CD4-positive, alpha-beta T cell treated with Interleukin-6 at 100 ng/mL for 8 hours (primary cell): ENCODE measurements at places on chromosomes 3 and 15.

- DNase-seq: no peak
Observed at GRCh38 chr3:58258392-58259055, 20.9 kb downstream of the ABHD6 start.

- DNase-seq: no peak
Observed at GRCh38 chr3:165056510-165056909, 21.8 kb downstream of the SI start.

DNA sequence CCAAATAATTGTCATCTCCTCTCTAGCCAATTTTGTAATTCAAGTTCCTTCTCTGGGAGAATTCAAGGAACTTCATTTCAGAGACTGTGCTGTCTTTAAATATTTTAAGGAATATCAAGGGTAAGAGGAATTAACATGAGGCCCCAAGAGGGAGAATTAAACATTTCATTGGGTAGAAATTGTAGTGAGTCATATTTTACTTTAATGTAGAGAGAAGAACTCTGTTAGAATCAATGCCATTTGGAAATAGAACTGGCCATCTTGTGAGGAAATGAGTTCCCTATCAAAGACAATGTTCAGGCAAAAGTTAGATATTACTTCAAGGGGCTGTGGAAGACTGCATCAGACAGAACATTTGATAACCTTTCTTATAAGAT is 43.5 kb upstream of the TP63 start:
- no peak for DNase-seq

DNA sequence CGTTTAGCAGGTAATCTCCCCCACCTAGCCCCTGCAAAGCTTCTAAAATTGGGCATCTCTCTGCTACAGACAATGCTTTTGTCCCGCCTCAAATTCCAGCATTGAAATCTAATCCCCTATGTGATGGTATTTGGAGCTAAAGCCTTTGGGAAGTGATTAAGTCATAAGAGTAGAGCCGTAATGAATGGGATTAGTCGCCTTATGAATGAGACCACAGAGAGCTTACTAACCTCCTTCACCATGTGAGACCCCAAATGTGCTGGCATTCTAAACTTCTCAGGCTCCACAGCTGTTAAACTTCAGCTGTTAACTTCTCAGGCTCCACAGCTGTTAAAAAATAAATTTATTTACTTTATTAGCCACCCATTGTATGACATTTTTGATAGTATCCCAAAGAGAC is 374.2 kb upstream of the BCHE start:
- no peak for DNase-seq

- DNase-seq: no peak
Observed at GRCh38 chr15:100783291-100783690, 96.3 kb upstream of the ALDH1A3 start.

- DNase-seq: peak; percentile 73
Observed at GRCh38 chr3:50600841-50601591, 10.6 kb downstream of the CISH start.

- DNase-seq: no peak
Observed at GRCh38 chr3:29594261-29594660, 313.4 kb downstream of the RBMS3 start.

GRCh38 chr15:60390871-60391501 is 6.8 kb downstream of the ANXA2 start:
- DNase-seq: no peak

- DNase-seq: no peak
Observed at GRCh38 chr3:123658118-123658851, 73.4 kb upstream of the HACD2 start.

- DNase-seq: no peak
Observed at GRCh38 chr3:15659254-15659975, 57.9 kb downstream of the BTD start.

GRCh38 chr15:29471757-29472156 is 202.1 kb upstream of the NSMCE3 start:
- no peak for DNase-seq

- DNase-seq: no peak
Observed at GRCh38 chr15:38253351-38253781, 730 bp downstream of the SPRED1 start.

DNA sequence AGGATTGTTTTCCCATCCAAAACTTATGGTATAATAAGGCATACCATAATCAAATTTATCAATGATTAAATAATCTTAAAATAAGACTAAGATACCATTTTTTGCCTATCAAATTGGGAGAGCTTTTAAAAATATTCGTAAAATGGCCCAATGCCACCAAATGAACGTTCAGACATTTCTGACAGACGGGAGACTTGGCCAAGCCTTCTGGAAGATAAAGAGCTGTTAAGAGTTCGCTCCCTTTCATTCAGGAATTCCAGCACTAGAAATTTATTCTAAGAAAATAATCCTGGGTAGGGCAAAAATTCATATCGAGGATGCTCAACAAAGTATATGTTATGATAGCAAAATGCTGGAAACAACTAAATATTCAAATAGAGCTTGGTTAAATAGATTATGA is 85.6 kb upstream of the NEO1 start:
- DNase-seq: no peak

- no peak for DNase-seq
Observed at GRCh38 chr3:24020036-24020691, 75.1 kb downstream of the NR1D2 start.

DNA sequence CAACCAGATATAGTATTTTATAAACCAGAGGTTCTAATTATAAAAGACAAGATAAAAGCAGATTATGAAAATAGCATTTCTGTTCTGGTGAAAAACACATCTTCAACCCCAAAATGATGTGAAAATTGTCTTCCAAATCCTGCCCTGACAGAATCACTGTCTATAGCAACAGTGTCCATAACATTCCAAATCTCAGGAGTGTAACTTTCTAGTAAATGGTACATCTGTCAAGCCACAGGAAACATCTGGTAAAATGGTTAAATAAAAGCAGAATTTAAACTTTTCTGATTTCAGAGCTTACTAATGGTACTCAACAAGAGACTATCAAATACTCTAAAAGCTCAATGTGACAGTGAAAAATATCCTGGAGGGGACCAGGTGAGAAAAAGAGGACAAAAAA is 60.5 kb downstream of the VGLL4 start:
- DNase-seq: no peak

DNA sequence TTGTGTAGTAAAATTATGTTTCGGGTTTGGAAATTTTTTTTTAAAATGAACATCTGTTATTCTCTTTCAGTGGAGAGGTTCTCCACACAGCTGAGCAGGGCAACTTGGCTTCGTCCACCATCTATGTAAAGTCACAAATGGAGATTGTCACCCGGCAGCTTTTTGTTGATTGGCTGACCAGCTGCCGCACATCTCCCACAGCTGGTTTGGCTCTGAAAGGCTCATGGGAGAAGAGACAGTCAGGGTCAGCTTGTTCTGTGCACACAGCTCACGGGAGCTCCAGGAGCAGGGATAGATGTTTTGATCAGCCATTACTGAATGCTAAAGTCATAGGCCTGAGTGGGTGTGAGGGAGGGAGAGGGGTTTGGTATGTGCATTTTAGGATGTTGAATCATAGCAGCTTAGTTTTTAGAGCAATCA is 12.9 kb upstream of the CCDC80 start:
- DNase-seq: no peak

- no peak for DNase-seq
Observed at GRCh38 chr3:33317963-33318709, 40.9 kb downstream of the FBXL2 start.

GRCh38 chr3:158105119-158105709 is 1.0 kb downstream of the SHOX2 start:
- DNase-seq: no peak

DNA sequence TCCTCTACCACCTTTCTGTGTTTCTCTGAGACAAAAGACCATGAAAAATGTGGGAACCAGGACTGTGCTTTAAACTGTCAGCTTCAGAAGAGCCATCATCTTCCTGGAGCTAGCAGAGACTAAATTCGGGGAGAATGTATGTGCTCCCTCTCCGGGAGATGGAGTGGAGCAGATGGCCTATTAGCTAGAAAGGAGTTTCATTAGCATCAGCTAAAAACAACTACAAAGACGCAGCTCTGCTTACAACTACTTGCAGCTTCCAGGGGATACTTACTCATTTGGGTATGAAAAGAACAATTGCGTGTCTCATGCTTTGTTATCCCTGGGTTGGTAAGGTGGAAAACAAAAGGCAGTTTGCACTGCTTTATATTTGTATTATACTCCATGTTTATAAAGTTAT is 159.6 kb downstream of the MFSD1 start:
- DNase-seq: no peak

- no peak for DNase-seq
Observed at GRCh38 chr15:74174219-74174957, 878 bp downstream of the ISLR start.

GRCh38 chr3:6089780-6090179 is 771.1 kb upstream of the GRM7 start:
- no peak for DNase-seq

- no peak for DNase-seq
Observed at GRCh38 chr15:41462084-41462795, 31.4 kb upstream of the ITPKA start.

DNA sequence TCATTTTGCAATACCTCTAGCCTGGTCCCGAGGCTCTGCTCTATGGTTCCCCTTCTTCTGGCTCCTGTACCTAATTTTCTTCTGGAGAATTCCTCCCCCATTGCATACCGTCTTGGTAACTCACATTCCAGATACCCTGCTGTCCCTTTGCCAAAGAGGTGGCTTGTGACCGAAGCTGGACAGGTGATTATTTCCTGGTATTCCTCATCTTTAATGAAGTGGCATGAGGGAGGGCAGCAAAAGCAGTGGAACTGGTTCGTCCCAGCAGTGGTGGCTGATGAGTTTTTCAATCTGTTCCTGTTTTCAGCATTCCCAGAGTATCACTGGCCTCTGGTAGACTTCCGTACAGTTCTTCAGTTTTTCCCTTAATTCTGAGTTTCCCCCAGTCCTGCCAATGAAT is 186.2 kb upstream of the CADPS start:
- no peak for DNase-seq

DNA sequence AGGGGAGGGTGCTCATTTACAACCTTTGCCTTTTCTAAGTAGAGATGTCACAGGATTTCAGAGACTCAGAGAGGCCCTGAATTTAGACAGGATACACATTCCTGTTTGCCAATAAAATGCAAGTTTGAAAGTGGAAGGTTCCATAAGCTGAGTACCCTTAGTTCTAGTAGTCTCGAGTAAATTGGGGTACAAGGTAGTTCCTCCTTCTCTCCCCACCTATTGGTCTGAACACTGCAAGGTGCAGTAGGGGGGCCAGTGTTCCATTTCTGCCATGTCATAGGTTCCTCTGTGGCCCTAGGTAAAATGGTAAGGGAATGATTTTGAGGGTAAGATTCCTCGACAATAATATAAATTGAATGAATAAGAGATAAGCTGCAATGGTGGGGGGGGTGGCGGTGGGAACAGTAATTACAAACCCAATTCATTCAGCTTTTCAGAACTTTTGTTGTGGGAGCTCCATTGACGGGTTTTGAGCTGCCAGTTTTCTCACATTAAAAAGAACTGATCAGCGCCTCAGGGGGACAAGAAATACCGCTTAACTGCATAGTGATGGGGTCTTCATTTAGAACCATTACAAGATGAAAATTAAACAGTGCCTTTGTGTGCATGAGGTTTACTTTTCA is 5.9 kb downstream of the SOX2 start:
- DNase-seq: no peak

GRCh38 chr3:115638991-115639390 is 15.7 kb downstream of the GAP43 start:
- DNase-seq: no peak

DNA sequence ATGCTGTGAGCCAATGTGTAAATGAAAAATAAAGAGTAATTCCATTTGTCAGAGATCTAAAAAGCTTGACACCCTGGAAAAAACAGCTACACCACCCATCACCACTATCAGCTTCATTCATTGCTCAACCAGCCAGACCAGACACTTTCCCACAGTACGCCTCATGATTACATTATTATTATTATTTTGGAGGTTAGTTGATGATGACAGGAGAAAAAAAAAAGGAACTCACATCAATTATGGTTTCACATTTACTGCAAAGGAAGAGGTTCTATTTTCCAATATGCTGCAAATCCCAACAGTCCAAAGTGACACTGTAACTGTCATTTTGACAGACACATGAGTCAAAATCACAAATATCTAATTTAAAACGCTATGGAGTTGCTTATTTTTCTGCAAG is 134.7 kb upstream of the TSC22D2 start:
- no peak for DNase-seq

DNA sequence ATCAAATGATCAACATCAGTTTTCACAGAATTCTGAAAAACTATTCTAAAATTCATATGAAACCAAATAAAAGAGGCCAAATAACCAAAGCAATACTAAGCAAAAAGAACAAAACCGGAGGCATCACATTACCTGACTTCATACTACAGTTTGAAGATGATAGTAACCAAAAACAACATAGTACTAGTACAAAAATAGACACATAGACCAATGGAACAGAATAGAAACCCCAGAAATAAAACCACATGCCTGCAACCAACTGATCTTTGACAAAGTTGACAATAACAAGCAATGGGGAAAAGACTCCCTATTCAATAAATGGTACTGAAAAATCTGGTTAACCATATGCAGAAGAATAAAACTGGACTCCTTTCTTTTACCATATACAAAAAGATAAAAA is 75.7 kb upstream of the FXR1 start:
- no peak for DNase-seq

- no peak for DNase-seq
Observed at GRCh38 chr3:69241769-69242168, 119.4 kb upstream of the LMOD3 start.

GRCh38 chr15:43105077-43105736 is 631 bp downstream of the UBR1 start:
- DNase-seq: no peak

DNA sequence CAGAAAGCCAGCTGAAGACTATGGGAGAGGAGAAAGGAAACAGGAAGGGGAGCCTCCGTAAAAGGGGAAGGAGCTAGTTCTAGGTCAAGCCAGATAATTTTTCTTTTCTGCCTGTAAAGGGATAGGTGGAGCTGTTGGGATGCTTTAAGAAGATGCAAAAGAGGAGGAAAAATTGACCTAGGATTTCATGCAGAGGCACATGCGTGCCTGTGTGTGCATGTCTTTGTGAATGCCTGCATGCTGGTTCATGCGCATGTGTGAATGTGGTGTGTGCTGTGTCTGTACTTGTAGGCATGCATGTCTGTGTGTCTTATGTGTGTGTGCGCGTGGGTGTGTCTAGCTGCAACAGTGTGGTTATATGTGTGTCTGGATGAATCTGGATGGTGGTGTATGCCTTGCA is 27.3 kb downstream of the CCDC33 start:
- DNase-seq: no peak

DNA sequence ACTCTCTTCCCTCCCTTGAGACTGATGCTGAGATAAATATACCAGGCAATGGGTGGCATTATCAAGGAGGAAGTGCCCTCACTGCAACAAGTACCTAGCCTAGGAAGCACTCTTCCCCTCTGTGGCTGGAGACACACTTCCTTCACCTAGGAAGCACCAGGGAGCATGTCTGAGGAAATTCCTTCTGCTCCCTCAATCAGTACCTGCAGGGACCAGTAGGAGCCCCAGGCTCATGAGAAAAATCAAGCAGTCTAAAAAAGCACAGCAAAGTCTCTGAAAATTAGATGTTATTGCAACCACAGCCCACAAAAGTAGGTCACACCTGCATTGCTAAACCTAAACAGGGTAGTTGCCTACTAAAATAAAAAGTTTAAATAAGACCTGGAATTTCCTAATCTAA is 78.2 kb upstream of the TRPM1 start:
- DNase-seq: no peak
